Tongue (tissue), 3 donors: ENCODE measurements at places on chromosomes 3 and 15. TPM values are rescaled to one million over a fixed set of nuclear protein-coding genes. Genes with fewer than 3 reads are reported as not detected.

Gene PLSCR2
- total RNA-seq = not detected

Gene SLC28A1
- not detected for total RNA-seq

Gene NMB
- 3.4 TPM for total RNA-seq

Gene CPLX3
- total RNA-seq = not detected

Gene GADL1
- total RNA-seq = 33.1 TPM

Gene ZBTB38
- total RNA-seq = 71.2 TPM

Gene KBTBD12
- 38.2 TPM for total RNA-seq

Gene COL6A5
- not detected for total RNA-seq

Gene FAM227B
- total RNA-seq = 8.2 TPM

Gene HRG
- total RNA-seq = not detected

Gene ARL13B
- 8.3 TPM for total RNA-seq
